ENCODE measurements at places on chromosomes 3 and 15. TPM values are rescaled to one million over a fixed set of nuclear protein-coding genes. Genes with fewer than 3 reads are reported as not detected.

The C3orf20 gene
- total RNA-seq: 0.45 TPM

The BNC1 gene
- not detected for total RNA-seq

The FSIP1 gene
- 0.32 TPM for total RNA-seq

GRCh38 chr3:197040658-197041057 lies 11.0 kb upstream of the MELTF start:
- ATAC-seq: no peak

DNA sequence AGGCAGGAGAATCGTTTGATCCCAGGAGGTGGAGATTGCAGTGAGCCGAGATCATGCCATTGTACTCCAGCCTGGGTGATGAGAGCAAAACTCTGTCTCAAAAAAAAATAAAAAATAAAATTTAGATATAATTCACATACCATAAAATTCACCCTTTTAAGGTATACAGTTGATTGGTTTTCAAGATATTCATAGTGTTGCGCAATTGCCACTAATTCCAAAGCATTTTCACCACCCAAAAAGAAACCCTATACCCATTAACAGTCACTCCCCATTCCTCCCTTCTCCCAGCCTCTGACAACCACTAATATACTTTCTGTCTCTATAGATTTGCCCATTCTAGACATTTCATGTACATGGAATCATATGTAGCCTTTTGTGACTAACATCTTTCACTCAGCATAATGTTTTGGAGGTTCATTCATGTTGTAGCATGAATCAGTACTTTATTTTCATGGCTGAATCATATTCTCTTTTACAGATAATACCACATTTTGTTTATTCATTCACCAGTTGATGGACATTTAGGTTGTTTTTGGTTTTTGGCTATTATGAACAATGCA lies 116.7 kb downstream of the RASA2 start:
- peak; percentile 70 for ATAC-seq

GRCh38 chr3:124552224-124552623 lies 178.0 kb upstream of the UMPS start:
- ATAC-seq: no peak

DNA sequence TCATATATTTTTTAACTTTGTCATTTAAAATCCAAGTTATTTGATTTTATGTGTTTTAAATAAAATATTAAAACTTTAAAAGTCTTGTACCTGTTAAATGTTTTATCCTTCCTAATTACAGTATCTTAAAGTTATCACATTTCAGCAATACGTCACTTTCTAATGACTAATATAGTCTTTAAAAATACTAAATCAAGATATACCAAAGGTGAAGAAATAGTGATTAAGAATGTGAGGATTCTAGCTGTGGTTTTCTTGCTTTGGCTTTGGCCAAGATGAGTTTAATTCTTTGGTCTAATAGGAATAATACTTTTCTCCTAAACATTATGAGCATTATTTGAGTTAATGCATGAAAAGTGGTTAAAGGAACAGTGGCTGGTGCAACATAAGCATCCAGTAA lies 13.9 kb downstream of the SETD5 start:
- ATAC-seq: no peak

DNA sequence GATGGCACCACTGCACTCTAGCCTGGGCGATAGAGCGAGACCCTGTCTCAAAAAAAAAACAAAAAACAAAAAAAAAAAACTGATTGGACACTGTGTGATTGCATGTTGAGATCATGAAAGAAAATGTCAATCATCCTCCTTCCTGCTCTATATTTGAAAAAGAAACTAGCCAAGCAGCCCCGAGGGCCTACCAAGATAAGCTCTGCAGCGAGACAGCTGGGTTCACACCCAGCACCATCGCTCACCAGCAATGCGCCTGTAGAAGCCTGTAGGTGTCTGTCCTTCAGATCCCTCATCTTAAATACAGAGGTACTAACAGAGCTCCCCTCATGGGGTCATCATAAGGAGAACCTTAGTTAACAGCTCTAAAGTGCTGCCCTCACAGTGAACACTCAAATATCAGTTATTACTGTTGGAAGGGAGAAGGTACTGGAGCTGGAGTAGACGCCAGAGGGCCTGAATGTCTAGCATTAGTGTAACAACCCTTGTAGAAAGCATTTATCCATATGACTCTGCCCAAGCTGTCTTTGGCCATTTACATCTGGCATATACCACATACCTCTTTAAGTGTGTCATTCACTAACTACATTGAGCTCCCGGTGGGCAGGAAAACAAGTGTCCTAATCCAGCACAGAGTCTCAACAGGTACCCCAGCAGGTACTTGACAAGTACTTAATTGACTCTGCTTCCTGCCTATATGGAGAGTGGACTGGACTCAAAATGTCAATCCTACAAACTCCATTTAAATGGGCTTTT lies 22.9 kb downstream of the MYLK start:
- no peak for ATAC-seq

DNA sequence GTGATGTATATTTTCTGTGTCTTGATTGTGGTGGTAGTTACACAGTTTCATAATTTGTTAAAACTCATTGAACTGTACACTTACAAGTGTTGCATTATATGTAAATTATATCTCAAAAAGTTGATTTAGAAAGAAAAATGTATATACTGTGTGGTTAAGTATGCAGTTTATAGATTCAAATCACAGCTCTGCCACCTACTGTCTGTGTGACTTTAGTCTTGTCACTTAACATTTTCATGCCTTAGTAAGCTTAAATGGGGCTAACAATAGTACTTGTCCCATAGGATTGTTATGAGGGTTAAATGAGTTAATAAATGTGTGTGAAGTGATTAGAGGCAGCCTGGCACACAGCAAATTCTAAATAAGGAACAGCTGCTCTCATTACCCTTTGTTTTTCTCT lies 120.9 kb upstream of the P2RY1 start:
- ATAC-seq: no peak

GRCh38 chr3:162367429-162368260 lies 871.0 kb downstream of the OTOL1 start:
- no peak for ATAC-seq

Measured in activated T-helper 17 cell treated with anti-CD3 and anti-CD28 coated beads, Interleukin-2, amount 50 U/mL, for 72 hours (primary cell).